ENCODE measurements at places on chromosomes 7 and 10. TPM values are rescaled to one million over a fixed set of nuclear protein-coding genes. Genes with fewer than 3 reads are reported as not detected.

DNA sequence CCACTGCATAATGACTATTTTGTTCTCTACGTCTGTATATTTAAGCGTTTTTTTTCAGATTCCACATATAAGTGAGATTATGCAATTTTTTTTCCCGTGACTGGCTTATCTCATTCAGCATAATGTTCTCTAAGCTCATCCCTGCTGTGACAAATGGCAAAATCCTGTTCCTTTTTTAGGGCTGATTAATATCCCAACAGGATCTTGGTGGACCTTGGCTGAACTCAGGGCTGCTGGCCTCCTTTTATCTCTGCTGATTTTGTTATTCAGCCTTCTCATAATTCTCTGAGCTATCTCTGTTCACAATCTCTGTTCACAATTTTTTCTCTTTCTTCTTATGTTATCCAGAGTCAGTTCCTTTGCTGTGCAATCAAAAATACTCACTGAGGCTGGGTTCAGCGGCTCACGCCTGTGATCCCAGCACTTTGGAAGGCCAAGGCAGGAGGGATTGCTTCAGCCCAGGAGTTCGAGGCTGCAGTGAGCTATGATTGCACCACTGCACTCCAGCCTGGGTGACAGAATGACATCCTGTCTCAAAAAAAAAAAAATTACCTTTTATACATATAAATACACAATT lies 1035.9 kb upstream of the AUTS2 start:
- no peak for DNase-seq

- no peak for DNase-seq
Observed at GRCh38 chr10:34715511-34716187, 99.4 kb downstream of the PARD3 start.

GRCh38 chr10:114541081-114541796 lies 116.8 kb downstream of the ABLIM1 start:
- DNase-seq: no peak

- no peak for DNase-seq
Observed at GRCh38 chr7:32051128-32051527, 19.1 kb downstream of the PDE1C start.

DNA sequence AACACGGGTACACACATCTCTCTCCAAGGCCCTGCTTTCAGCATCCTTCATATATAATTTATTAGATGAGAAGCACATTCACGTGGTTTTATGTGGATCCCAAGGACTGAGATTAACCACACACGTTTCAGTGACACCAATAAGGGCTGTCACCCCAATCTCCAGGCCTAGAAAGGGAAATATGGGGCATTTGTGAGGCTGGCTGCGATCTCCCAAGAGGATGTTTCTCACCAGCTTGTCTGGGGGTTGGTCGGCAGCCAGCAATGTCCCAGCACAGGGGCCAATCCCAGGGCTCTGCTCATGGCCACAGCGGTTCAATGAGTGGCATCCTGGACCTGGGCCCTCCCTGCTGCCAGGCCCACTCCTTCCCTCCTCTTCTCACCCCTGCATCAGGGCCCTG lies 115.5 kb downstream of the ITIH5 start:
- DNase-seq: no peak

The LIPJ gene
- total RNA-seq: not detected
